ENCODE measurements at places on chromosomes 6 and 20.

GRCh38 chr6:17492350-17492749 is 99.0 kb downstream of the CAP2 start:
- no peak for DNase-seq

GRCh38 chr20:3786665-3787323 is at the start of gene CENPB:
TSS of gene CENPB (minus strand) at chr20:3786740. CDS start at chr20:3786483, 257 bp downstream.
- peak; percentile 67 for DNase-seq

- DNase-seq: no peak
These were observed 383.9 kb downstream of the KIF16B start for GRCh38 chr20:16189371-16189770.

DNA sequence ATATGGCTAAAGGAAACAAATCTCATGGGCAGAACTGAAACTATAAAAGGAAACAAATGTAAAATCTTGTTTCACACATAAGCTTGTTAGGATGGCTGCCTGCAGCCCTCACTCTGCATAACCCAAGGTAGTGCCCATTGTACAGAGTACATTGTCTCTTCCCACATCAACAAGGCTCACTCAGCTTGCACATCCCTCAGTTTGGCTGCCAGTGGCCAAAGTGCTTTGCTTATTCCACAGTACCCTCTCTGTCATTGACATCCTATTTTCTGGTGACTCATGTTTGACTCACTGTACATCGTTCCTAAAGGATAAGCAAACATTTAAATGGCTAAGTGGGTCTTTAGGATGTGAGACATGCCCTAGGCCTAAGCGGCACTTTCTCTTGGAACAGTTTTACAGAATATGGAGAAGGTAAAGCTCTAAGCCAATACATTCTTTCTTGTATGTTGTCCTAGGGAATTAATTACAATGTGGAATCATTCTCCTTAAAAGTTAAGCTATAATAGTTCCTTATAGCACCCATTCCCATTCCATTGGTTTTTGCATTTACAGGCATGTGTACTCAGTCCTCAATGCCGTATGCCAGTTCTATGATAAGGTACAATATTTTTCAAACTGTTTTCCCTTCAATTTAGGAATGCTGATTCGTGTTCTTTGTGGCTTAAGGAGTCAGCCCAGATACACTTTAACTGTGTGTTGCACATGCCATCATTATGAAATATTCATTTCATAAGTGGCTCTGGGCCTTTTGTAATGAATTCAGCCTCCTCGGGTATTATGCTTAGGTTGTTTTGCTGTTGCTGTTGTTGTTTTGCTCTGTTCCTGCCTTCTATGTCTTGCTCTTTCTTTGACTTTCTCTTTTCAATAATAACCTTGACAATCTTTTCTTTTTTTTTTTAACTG is 5.5 kb downstream of the ANKEF1 start:
- no peak for DNase-seq

DNA sequence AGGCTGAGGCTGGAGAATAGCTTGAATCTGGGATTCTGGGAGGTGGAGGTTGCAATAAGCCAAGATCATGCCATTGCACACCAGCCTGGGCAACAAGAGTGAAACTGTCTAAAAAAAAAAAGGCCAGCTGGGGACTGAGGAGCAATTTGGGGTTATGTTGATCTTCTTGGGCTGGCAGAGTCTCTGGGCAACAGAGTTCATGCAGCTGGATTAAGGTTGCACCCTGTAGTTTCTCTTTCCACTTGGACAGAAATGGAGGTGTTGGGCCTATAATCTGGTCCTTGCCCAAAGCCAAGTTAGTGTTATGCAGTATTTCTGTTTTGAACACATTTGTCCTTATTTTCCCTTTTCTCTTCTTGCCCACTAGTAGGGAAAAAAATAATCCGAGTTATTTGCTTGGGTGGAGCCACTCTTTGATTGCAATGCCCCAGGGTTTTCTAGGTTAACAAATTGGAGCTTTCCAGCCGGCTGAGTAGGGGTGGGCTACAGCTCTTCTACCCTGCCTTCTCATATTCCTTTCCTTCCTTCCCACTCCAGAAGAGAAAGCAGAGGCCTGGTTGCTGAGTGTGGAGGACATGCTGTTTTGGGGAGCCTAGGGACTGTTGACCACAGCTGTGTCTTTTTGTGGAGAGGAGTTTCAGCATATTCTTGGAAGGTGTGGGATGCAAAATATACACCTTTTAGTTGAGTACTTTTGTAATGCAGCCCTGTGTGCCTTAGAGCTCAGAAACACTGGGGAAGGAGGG is 213.9 kb downstream of the SOX4 start:
- no peak for DNase-seq

- no peak for DNase-seq
These were observed 76.5 kb upstream of the TBC1D7 start for GRCh38 chr6:13404892-13405254.

- DNase-seq: no peak
These were observed 50.5 kb upstream of the THEMIS start for GRCh38 chr6:127951172-127951917.

- no peak for DNase-seq
These were observed 29.9 kb downstream of the SDCBP2 start for GRCh38 chr20:1298888-1299511.

DNA sequence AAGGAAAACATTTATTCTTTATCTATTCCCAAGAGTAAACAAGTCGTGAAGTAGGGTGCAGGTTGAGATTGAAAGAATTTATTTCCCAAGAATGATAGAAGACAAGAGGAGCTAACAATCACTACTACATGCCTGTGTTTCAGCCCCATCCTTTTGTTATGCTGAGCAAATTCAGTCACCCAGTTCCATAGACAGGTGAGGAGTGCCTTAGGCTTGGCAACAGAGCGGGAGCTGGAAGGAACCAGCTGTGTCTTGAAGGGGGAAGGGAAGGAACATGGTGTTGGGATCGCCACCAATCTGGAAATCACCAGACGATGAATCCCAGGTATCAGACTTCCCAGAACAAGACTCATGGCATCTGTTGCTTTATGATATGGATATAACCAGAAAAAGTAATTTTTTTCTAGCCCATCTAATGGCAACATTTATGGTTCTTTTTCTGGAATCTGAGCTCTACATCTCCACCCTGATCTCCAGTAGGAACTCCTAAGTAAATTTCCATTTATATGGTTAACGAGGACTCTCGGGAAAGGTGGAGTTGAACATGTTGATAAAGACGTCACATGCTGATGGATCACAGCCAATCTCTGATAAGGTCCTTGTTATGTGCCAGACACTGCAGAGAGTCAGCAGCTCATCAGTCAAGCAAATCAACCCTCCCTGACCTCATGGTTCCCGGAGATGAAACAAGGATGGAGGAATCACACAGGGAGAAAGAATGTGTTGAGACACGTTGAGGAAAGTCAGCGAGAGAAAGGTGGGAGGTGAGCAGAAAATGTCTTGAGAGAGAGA is 344.9 kb downstream of the SMOC2 start:
- no peak for DNase-seq

- no peak for DNase-seq
These were observed 729.4 kb downstream of the TENT5A start for GRCh38 chr6:81023007-81023582.

GRCh38 chr20:15496501-15497039 is 1076.7 kb downstream of the KIF16B start:
- DNase-seq: no peak

GRCh38 chr6:686497-686896 is 6.4 kb downstream of the EXOC2 start:
- no peak for DNase-seq

GRCh38 chr6:1215023-1215422 is 96.9 kb upstream of the FOXQ1 start:
- DNase-seq: no peak

GRCh38 chr6:6605873-6606272 is 17.4 kb downstream of the LY86 start:
- no peak for DNase-seq

- no peak for DNase-seq
These were observed 20.4 kb downstream of the AFDN start for GRCh38 chr6:167846997-167847606.

GRCh38 chr6:52517502-52518278 is 59.2 kb downstream of the TRAM2 start:
- peak; percentile 76 for DNase-seq

DNA sequence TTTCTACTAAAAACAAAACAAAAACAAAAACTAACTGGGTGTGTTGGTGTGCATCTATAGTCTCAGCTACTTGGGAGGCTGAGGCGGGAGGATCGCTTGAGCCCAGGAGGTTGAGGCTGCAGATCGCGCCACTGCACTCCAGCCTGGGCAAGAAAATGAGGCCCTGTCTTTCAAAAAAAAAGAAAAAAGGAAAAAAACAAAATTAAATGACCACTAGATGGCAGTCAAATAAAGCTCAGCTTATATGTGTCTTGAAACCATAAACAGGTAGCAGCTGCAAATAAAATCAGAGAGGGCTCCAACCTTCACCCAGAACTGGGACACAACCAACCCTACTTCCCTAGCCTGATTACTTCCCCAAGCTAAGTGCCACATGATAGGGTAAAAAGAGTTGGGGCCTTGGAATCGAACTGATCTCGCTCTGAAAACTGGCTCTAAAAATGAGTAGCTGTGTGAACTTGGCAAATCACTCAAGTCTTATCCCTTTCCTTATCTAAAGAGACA is 67.1 kb upstream of the ADGRF4 start:
- DNase-seq: peak; percentile 19

DNA sequence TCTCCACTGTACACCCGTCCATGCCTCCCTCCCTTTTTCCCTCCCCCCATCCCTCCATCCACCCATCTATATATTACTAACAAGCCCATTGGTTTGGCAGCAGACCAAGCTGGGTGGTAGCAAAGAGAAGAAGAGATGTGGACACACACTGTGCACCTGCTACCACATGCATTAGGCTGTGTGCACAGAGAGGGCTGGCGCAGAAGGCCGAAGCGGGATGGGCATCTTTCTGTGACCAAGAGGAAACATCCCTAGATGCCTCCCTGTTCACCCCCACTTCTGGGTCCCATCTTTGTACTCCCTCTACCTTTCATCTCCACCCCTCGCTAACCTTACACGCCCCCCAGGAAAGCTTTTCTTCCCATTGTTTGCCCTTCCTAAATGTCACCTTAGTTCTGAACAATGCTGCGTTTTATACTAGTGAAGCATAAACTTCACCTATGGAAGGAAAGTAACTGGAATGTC is 64.9 kb upstream of the AFDN start:
- no peak for DNase-seq

DNA sequence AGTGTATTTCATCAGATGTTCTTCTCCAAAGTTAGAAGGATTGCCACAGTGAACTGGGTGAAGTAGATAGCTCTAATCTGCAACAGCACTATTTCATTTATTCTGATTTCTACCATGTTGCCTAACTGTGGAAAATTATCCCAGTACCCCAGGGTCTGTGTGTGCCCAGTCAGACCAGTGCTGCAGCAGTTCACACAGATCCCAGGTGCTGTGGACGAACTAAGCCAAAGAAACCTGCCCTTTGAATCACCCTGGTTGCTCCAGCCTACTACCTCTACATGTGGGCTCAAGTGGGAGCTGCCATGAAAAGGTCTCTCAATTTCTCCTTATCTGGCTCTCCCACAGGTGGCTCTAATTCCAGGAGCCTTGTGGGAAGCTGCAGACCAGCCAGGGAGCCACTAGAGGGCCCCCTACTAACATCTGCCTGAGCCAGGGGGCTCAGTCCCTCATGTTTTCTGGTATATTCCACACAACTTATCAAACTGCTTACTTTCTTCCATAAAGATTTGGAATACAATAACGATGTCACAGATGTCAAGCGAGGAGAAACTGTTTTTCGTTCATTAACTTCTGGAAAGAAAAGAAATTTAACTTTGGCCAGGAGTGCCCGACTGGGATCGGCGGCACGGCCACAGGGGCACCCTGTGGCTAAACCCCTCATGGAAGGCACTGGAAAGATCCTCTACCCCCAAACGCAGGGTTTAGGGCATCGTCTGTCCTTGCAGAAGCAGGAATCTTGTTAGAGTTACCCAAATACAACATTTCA is 31.6 kb upstream of the LY86 start:
- DNase-seq: peak; percentile 59

DNA sequence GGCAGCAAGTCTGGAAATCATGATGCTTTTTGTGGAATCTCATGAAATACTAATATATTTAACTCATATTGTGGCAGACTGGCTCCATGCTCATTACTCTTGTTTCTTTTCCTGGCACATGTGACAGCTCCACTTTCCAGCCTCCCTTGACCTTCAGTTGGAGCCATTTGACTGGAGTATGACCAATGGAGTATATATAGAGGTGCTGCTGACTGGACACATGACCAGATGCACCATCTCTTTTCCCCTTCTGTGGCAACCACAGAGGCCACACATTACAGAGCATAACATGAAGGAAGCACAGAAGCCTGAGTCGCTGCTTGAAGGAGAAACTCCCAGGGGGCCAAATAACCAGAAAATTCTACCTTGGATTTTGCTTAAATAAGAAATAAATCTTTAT is 77.4 kb downstream of the MKKS start:
- no peak for DNase-seq

DNA sequence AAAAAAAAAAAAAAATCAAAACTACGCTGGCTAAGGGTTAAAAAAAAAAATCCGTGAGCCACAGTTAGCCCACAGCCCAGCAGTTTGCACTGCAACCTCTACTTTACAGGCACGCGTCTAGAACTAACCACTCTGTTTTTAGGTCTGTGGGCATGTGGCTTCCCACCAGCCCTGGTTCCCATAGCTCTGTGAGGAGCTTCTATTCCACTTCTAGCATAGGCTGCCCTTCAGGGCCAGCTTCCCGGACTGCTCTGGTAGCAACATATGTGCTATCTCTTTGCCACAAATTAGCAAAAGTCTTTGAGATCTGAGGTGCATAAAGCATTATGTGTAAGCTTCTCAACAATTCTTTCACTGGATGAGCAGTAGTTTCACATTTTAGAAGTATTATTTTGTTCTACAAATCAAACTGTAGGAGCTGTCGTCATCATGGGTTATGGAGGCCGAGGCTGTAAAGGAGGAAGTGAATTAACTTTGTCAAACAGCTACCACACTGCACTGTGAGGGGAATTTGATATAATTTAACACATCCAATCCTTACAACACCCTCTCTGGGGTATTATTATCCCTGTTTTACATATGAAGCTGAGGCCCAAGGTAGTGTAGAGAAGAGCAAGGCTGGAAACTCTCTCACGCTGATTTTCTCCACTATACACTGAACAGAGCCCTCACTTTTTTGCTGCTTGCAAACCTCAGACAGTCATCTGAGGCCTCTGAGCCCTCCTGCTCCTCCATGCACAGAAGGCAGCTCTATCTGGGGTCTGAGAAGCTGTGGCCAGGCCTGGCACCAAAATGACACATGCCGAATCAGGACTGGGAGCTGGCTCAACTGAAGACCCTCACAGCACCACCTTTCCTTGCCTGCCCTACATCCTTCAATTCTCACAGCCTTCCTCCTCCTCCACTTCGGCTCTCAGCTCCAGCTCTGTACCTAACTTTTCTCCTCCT is 35.4 kb downstream of the MAN1A1 start:
- DNase-seq: no peak

DNA sequence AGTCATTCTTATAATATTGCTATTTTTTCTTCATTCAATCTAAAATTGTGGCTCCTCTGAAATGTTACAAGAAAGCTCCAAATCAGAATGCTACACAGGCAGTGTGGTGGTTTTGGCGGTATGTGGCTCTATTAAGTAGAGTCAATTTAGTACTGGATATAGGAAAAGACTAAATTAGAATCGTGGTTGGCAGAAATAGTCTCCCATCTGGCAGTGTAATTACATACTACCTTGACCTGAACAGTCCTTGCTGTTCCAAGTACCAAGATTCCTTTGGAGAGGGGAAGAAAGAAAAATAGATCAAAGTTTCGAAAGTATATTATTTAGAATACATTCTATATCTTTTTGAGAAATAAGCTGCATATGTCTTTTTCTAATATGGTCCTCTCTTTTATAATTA is 78.2 kb downstream of the C6orf118 start:
- DNase-seq: no peak
